ENCODE measurements at places on chromosomes 7 and 10. TPM values are rescaled to one million over a fixed set of nuclear protein-coding genes. Genes with fewer than 3 reads are reported as not detected.

The GNB2 gene
- 266 TPM for total RNA-seq

The NPY4R gene
- not detected for total RNA-seq

GRCh38 chr7:19009936-19010280, 107.5 kb downstream of the TWIST1 start:
- DNase-seq, result no peak

The SMKR1 gene
- total RNA-seq, result 2.2 TPM

DNA sequence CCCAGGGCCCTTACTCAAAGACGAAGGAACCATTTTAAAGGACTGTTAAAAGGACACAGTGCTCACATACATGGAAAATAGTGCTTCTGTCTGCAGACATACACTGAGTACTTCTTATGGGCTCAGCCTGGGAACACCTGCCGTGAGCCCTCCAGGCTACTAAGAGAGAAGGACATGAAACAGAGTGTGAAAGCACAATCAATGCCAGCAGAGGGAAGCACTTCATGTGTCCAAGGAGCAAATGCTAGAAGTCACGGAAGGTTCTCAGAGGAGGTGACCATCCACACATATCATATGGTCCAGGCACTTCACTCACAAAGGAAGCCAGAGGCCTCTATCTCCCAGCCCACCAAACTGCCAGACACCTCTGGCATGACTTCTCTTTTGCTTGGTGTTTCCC, 15.5 kb downstream of the ELMO1 start:
- DNase-seq, result no peak

DNA sequence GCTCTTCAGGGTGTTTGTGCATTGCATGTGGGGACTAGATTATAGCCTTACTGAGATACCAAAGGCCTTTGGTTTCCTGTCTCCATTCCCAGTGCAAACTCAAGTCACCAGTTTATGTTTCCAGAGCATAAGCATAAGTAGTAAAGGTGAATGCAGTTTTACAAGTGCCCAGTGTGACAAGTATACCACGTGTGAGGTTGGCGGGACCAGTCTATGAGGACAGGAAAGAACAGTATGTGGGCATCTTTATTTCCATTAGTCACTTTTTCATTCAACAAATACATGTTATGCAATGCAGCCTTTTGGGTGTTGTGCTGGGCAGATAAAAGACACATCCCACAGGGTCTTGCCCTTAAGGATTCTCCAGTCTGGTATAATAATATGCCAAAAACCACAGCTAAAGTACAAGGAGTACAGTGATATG, 146.5 kb downstream of the ARID5B start:
- DNase-seq, result peak; percentile 66

- no peak for DNase-seq
Measured at GRCh38 chr10:77932016-77932715, 5.6 kb upstream of the DLG5 start.

DNA sequence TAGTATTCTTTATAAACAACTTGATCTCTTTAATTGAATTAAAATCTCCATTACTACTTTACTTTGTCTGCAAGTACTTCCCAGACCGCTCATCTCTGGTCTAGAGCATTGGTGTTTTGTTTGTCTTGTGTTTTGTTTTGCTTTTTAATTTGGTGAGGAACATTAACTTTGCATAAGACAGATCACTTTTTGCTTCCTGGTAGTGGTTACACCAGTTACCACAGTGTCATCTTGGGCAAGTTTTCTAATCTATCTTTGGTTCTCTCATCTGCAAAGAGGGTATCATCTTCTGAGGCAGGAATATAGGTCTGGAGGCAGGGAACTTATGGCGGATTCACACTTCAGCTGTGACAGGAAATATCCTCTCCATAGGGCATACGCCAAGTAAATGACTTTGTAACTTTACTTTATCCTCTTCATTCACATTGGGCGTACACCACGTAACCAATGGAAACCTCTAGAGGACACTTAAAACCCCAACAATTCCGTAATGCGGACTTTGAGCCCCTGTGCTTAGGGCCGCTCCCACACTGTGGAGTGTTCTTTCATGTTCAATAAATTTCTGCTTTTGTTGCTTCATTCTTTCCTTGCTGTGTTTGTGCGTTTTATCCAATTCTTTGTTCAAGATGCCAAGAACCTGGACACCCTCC, 83.2 kb upstream of the JAZF1 start:
- DNase-seq, result no peak

DNA sequence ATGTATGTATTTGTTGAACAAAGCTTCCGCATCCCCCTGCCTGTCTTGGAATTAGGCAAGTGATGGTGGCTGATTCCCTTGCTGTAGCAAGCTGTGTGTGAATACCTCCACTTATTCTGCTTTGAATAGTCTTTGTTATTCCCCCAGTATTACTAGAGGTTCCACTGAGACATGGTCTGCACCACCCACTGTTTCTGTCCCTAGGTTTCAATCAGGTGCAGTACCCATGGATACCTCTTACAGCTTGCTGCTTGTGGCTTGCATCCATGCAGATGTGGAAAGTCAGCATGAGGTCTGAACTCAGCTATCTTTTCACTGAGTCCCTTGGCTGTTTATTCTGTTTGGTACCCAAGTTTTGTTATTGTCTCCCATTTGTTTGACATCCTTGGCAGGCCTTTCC, 447.4 kb downstream of the GRM8 start:
- no peak for DNase-seq

DNA sequence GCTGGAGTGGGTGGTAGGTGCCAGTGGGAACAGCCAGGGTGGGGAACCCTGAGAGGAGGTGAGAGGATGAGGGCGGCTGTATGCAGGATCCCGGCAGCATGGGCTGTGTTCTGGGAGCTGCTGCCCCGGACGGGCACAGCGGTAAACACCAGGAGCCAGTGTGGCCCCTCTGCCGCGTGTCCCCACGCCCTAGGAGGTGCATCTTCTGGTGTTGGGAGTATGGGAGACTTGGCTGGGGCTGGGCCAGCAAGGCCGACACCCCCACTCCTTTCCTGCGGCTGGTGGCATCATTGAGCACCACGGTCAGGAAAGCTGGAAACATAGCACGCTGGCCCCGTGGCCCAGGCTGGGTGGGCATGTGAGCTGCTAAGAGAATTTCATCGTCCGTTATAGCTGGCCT, 24.4 kb upstream of the JAKMIP3 start:
- no peak for DNase-seq

The LRIT1 gene
- total RNA-seq, result not detected

DNA sequence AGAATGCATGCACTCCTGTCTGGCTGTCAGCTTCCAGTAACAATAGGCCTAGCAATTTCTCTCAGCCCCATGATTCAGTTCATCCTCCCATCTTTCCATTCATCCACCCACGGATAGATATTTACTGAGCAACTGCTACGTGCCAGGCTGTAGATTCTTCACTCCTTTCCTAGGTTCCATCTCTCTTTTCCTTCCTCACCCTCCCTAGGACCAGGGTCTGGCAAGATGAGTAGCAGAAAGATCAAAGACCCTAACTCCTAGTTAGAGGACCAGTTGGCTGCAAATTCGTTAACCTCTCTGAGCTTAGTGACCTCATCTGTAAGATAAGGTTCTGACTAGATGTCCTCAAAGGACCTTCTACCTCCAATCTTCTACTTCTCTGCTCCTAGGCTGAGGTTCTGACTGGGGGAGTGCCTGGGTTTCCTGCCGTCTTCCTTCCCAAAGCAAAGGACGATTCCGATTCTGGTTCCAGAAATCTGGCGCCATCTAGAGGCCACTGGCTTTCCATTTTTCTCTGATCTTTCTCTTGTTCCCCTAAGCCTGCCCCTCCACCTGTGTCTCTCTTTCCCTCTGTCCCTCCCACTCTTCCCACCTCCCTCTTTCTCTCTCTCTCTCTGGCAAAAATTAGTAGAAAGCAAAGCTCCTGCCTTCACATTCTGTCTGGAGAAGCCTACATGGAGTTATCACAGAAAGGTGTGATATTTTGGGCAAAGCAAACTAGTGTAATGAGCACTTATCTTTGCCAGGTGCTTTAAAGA, 26.2 kb downstream of the TBATA start:
- DNase-seq, result peak; percentile 69

DNA sequence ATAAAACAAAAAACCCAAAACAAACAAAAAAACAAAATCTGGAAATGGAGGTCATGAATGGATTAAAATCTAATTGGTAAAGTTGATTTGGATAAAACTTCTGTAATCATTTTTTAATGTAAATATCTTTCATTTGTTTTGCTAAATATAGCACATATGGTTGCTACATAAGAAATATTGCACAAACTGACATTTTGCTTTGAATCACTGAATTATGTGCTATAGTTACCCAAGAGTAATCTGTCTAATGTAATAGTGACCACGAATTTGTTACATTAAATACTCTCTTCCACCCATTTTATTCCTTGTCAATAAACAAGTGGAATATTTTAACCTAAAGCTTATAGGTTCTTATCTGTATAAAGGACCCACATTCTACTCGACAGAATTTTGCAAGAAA, 6.2 kb downstream of the CFAP58 start:
- no peak for DNase-seq

DNA sequence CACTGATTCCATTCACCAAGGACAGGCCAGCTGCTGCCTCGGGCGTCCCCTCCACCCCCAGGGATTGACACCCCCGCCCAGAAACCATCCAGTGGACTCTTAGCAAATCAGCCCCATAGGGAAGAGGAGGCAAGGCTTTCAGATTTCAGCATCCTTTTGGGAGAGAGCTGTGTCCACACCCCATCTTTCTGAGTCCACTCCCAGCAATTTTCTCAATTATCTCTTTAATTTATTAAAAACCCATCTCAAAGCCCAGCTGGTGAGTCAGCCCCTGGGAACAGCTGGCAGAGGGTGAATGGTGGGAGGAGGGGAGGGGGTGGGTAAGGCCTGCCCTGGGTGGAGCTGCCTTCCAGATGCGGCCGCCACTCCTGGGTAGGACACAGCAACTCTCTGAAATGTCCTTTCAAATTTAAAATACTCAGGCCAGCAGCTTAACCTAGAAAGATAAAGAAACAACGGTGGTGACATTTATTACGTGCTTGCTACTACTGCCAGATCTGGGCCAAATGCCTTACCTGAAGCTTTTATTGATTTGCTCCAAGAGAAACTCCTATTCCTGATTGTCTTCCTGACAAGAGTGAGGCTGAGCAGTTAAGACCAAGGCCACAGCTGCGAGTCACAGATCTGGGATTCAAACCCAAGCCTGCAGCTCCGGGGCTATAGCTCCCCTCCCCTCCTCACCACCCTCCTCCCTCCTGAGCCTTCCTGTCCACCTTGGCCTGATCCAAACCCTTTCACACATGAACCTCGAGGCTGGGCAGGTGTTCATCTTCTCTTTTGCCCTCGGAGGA, 120.4 kb downstream of the RGS10 start:
- DNase-seq, result no peak

DNA sequence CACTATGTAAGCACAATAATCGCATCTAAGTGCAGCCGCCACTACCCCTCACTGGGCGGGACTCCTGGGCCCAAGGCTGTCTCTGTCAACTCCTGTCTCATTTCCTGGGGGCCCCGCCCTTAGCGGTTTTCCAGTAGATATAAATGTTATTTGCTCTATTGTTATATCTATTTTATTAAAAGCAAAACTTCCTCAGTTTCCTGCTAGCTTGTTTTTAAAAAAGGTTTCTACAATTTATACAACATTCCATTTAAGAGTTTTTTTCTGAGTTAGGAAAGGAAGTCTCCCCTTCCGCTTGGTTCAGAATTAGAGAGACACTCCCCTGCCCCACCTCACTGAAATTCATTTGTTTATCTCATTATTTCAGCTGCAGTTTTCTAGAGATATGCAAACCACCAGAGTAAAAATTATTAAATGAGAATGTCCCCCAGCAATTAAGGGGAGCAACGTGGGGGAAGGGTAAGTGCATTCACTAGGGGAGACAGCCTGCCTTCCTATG, 82.7 kb downstream of the RAMP3 start:
- no peak for DNase-seq

The UTF1 gene
- total RNA-seq, result not detected

The HSPA14 gene
- total RNA-seq, result 23.1 TPM

DNA sequence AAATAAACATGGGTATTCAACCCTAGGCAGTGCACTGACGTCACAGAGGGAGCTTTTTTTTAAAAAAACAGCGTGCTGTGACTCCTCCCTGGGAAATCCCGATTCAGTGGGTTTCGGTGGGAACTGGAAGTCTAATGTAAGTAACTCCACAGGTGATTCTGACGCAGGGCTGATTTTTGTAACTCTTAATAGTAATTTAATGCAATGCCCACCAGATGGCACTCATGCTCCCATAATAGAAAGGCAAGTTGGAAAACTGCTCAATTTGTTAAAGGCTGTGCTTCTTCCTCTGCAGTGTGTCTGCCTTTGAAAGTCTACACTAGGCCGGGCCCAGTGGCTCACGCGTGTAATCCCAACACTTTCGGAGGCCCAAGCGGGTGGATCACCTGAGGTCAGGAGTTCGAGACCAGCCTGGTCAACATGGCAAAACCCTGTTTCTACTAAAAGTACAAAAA, 10.9 kb upstream of the RSU1 start:
- peak; percentile 65 for DNase-seq

The RNF148 gene
- not detected for total RNA-seq

DNA sequence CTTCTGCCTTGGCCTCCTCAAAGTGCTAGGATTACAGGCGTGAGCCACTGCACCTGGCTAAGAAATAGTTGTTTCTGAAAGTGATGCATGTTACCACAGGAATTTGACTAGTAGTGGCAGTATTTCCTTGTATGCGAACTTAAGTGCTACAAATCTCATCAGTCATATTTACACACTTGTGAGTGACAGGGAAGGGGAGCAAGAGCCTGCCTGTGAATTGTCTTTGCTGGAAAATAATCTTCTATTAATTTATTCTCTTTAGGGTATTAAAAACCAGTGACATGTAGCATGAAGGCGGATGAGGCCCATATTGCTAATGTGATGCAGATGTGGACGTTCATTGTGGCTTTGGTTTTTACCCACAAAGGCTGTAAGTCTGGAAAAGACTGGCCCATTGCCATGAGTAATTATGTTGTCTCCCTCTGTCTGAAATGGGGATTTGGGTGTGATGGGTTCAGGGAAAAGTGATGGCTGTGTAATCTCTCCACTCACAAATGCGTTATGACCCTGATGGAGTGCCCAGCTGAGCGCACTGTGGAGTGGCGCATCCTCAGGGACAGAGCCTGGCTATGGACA, 97.6 kb downstream of the CCNY start:
- no peak for DNase-seq

DNA sequence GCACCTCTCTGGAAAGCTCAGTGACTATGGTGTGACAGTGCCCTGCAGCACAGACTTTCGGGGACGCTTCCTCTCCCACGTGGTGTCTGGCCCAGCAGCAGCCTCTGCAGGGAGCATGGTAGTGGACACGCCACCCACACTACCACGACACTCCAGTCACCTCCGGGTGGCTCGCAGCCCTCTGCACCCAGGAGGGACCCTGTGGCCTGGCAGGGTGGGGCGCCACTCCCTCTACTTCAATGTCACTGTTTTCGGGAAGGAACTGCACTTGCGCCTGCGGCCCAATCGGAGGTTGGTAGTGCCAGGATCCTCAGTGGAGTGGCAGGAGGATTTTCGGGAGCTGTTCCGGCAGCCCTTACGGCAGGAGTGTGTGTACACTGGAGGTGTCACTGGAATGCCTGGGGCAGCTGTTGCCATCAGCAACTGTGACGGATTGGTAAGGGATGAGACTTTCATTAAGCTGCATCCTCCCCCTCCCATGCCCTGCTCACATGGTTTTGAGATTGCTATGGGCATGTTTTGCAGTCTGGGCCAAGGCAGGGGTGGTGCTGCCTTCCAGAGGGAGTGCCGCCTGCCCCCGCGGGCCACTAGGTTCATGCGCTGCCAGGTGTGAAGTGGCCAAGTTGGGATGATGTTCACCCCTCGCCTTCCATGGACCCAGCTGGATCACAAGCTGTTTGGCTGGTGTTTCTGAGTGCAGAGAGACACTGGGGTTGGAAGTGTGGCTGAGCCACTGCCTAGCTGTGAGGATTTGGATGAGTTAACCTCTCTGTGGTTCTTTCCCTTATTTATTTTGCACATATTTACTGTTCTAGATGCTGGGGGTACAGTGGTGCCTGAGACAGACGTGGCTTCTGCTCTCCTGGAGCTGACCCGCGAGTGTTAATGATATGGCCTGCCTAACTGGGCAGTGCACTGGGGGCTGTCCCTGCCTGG, 2.5 kb downstream of the ADAMTS14 start:
- no peak for DNase-seq

The GIMAP5 gene
- 84.3 TPM for total RNA-seq
